Testis (tissue), 5 donors: ENCODE measurements at places on chromosomes 1 and 21. TPM values are rescaled to one million over a fixed set of nuclear protein-coding genes. Genes with fewer than 3 reads are reported as not detected.

DNA sequence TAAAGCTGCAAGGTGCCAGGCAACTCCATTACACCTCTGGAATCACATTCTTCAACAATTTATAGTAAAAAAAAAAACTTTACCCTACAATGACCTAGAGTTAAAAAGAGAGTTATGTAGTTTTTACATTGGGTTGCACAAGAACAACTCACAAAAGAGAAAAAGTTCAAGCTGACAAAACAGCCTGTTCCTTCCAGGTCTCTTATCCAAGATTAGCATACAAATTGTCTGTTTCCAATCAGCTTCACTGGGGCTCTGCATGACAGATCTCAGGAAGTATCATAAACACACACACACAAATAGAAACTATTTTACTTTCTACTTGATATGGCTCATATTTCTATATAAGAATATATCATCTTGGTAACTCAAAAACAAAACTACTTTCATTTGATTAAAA, 154.6 kb downstream of the PCNX2 start:
- DNase-seq, result no peak

DNA sequence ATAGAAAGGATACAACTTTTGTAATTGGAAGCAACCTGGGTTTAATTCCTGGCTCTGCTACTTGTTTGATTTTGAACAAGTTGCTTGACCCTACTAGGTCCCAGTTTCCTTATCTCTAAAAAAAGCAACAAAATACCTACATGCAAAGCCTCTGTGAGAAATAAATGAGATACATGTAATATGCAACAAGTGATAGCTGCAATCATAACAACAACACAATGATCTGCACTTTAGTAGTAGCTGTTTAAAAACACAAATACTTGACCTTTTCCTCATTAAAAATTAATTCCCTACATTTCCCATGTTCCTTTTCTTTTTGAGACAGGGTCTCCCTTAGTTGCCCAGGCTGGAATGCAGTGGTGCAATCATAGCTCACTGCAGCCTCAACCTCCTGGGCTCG, 40.0 kb downstream of the FRRS1 start:
- DNase-seq, result no peak

RHBDL2 gene
- total RNA-seq, result 10.8 TPM

DNA sequence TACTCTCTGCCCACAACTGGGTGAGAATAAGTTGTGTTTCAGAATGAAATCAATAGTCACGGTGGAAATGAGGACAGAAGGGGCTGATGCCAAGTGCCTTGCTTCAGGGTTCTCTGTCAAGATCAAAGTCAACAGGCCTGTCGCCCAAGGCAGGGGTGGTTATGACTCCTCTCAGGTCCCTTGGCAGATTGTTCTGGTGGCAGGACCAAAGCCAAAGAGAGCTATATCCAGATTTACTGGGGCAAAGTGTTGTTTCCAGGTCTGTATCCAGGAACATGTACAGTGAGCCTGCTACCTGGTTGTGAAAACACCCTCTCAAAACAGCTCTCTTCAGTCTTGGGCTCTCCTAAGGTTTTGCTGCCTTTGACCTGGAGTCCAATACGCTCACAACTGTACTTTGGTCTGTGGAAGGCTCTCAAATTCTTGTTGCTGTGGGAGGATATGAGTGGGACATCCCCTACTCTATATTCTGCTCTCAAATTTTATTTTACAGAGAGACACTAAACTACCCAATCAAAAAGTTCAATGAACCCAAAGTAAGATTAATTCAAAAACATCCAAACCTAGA, 175.1 kb upstream of the ETV3 start:
- no peak for DNase-seq

GREM2 gene
- total RNA-seq, result 0.39 TPM

ATG4C gene
- total RNA-seq, result 10.2 TPM

GRCh38 chr1:31368611-31369107, 4.2 kb downstream of the FABP3 start:
- DNase-seq, result peak; percentile 66

GRCh38 chr1:58778385-58779000, 5.4 kb downstream of the JUN start:
- no peak for DNase-seq

DNA sequence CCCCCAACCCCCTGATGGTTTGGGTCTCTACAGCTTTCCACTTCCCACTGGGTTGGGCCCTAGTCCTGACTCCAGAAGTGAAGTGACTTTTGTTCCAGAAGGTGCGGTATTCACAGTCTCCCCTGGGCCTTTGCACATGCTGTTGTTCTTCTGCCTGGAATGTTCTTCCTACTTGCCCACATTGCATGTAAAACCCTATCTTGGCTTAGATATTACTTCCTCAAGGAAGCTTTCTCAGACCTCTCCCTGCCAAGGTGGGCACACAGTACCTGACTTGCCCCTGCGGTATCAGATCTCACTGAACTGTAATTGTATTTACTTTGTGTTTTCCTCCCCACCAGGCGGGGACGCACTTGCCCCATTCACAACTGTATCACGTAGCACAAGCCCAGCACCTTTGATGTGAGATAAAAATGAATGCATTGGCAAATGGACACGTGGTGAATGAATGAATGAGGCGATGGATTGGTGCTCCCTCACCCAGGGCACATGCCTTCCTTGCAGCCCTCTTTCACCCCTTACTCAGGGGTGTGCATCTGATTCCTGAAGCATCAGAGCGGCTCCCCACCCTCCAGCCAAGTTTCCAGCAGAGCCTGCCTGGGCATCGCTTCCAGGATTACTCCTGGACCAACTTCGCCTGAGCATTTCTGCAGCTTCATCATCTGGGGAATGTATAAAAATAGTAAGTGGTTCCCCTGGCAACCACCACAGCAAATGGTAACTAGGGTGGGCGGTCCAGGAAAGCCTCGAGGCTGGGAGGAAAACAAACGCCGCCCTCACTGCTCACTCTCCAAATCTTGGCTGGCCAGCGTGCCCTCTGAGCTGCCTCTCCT, 19.8 kb downstream of the NENF start:
- DNase-seq, result peak; percentile 59

GRCh38 chr1:12372761-12373160, 142.9 kb downstream of the VPS13D start:
- DNase-seq, result no peak

C1orf185 gene
- total RNA-seq, result 8.2 TPM

DNA sequence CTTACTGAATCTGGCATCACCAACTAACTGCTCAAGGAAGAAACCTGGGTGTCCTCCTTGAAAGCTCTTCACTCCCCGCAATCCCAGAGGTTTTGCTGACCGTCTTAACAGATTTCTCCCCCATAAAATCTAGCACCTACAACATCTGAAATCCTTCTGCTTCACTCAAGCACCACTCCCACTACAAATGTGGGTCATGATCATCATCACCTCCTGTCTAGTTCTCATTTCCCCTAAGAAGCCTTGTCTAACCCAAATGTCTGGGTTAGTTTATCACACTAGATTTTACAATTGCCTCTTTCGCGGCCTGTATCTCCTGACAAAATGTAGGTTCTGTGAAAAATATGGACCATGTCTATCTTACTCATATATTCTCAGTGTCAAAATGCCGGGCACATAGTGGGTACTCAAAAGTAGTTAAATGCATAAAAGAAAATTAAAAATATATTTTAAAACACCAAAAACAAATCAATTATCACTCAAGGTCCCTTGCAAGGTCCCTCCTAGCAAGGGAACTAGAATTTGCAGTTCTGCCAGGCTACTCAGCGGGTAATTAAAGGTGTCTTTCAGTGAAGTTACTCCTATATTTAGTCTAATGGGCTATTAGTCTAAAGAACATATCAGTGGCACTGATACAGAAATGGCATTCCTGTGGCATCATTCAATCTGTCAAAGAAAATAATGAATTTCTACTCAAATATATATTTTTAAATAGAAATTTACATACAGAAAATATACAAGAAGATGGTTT, 19.6 kb downstream of the C21orf91 start:
- no peak for DNase-seq

DNA sequence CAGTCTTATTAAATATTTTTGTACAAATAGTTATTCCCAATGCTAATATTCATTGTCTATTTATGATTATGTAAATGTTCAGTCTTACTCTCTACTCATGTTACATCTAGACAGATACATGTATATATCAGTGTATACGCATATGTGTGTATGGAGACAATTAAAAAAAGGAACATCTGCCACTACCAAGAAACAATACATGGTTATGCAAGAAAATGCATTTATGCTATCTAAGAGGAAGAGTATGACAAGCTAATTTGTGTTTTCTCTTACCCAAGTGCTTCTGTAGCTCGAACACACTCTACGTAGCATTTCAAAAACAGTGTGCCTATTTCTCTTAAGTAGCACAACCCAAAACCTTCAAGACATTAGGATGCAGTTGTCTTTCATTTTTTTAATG, 6.1 kb upstream of the RLF start:
- no peak for DNase-seq

GRCh38 chr1:89701746-89702241, 68.9 kb downstream of the LRRC8C start:
- no peak for DNase-seq

DNA sequence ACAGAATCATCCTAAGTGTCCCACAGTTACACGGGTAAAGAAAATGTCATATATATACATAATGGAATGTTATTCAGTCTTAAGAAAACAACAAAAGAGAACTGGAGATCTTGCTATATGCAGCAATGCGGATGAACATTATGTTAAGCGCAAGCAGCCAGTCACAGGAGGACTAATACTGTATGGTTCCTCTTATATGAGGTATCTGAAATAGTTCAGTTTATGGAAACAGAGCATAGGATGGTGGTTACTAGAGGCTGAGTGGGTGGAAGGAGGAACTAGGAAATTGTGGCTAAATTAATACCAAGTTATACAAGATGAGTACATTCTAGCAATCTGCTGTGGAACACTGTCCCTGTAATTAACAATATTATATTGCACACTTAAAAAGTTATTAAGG, 834.3 kb downstream of the KCNT2 start:
- DNase-seq, result no peak

DNA sequence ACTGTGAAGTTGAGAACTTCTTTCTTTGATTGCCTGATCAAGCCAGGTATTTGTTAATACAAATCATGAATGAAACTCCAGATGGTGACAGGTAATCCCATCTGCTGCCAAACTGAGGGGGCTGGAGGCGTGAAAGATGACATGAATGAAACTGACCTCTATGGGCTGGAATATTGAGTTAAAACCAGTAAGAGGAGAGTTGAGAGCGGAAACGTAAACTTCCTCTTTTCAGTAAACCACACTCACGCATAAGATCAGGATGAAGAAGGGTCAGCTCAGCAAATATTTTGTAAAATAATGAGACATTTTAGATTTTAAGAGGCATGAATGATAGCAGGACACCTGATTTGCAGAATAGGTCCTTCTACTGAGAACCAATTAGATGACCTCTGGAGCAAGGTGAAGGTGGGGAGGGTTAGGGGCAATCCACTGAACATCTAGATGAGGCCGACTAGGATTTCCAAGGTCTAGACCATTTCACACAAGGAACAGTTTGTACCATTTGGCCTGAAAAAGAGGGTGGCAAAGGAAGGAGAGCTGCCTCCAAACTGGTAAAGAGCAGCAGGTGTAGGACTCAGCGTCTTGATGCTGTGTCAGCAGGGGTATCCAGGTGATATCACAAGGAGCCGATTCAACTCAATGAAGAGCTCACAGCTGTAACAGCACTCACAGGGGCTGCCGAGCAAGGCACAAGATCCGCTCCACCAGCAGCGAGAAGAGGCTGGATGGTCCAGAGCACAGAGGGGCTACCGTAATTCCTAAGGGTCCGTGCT, 132.6 kb downstream of the NTPCR start:
- no peak for DNase-seq

GIPC2 gene
- 2.0 TPM for total RNA-seq

DNA sequence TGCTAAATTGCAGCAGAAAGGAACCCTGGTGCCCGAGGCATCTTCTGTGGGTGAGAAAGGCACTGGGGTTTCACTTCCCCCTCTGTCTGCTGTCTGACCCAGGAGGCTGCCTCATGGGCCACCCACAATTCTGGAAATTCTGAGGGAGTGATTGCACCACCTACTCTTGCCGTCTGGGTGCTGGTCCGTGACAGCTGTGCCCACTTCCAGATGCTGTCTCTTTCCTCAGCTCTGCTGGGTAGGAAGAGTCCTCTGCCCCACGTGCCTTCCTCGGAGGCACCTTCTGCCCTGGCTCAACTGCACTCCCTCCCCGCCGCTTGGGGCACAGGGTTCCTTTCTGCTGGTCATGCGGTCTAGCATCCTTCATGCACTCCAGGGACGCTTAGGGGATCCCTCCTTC, 96.3 kb downstream of the ARHGEF10L start:
- DNase-seq, result peak; percentile 42

DNA sequence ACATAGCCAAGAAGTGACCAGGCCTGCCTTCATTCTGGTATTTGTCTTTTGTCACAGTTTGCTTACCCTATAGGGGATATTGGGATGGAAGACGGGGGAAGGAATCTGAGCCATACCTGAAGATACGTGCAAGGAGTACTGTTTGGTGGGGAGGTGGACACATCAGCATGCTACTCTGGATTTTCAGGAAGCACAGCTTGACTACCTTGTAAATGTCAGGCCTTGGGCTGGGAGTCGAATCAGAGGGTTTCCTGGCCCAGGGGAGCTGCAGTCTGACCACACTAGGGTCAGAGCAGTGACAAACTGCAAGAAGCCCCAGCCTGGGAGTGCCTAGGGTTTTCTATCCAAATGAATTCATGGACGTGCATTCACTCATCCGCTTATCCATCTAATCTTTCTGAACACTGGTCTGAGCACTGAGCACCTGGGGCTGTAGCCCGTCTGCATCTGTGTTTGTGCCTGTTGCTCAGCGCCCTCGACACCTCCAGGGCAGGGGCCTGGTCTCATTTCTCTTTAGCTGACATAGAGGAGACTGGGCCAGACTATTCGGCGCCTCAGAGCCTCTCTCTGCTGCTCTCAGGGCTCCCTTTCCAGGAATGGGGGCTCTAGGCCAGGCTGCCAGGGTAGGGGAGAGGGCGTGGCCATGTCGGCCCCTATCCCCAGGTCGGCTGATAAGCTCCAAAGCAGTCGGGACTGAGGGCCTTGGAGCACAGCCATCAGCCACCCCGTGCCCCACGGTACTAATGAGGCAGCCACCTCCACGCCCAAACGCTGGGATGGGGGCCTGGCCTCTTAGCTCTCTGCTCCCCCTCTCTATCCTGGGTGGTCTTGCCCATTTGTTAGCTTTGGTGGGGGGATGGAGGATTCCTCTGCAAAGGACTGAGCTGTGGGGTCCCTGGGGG, 47.0 kb upstream of the SLC2A1 start:
- DNase-seq, result no peak

GRCh38 chr1:19447550-19447949, 37.8 kb downstream of the CAPZB start:
- no peak for DNase-seq

- DNase-seq, result no peak
Observed at GRCh38 chr1:87844251-87844650, 515.6 kb downstream of the LMO4 start.

- DNase-seq, result no peak
Observed at GRCh38 chr1:33322870-33323585, 2.1 kb upstream of the A3GALT2 start.

- DNase-seq, result no peak
Observed at GRCh38 chr1:30893776-30894507, 14.6 kb downstream of the SDC3 start.

GRCh38 chr1:114558544-114558943, 22.9 kb downstream of the BCAS2 start:
- no peak for DNase-seq

- peak; percentile 18 for DNase-seq
Observed at GRCh38 chr1:27934818-27935549, at the start of gene SMPDL3B. TSS of gene SMPDL3B (plus strand) at chr1:27935000. CDS start at chr1:27935184, 184 bp downstream.
